ENCODE measurements at places on chromosomes 12 and 14. TPM values are rescaled to one million over a fixed set of nuclear protein-coding genes. Genes with fewer than 3 reads are reported as not detected.

DNA sequence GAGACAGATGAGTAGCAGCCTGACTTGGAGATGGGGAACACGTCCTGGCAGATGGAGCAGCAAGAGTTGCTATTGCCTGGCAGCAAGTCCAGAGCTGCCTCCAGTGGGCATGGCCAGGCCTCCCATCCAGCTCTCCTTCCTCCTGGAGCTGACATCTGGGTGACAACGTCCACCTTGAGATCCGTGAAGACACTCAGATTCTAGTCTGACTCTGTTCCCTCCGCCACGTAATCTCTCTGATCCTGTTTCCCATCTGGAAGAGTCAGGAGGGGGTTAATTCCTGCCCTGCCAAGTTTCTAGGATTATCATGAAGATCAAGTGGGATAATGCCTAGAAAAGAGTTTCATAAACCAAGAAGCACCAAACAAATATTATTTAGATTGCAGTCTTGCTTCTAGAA, 65.3 kb upstream of the FAM181A start:
- DNase-seq = no peak

DNA sequence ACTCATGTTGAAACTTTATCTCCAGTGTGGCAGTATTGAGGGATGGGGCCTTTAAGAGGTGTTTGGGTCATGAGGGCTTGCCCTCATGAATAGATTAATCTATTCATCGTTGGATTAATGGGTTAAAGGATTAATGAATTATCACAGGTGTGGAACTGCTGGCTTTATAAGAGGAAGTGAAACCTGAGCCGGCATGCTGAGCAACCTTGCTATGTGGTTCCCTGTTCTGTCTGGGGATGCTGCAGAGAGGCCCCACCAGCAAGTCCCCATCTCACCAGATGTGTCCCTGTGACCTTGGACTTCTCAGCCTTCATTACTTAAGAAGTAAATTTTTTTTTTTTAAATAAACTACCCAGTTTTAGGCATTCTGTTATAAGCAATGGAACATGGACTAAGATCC, 109.6 kb downstream of the DYRK2 start:
- DNase-seq = no peak

GRCh38 chr14:70808416-70809224, 693 bp downstream of the MAP3K9 start:
- no peak for DNase-seq

DNA sequence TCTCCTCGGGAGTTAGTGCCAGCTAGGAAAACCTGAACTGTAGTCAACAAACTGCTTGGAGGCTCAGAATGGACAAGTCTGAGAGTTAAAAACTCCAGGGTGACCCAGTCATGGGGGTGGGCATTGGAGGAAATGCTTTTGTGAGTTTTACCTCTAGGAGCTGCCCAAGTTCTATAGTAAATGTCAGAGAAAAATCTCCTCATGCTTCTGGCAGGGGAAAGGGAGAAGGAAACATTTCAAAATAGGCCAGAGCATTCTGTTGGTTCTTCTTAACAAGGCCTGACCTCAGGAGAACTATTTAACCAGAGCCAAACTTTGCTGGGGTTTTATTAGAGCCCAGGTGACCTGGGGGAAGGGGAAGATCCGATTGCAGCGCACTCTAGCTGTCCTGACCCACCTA, 12.3 kb downstream of the NINJ2 start:
- DNase-seq = no peak

DNA sequence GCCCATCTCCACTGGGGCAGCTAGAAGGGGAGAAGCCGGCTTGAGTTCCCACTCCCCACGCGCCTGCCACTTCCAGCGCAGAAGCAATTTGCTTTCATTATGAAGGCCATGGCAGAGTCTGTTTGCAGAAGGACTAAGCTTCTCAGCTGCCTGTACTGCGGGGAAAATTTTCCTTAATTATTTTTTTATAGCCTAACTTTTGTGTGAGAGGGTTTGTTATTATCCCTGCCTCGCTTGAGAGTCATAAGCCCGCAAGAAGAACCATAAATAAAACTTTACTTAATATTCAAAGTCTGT, 56.0 kb upstream of the DLK1 start:
- no peak for DNase-seq

- no peak for DNase-seq
Measured at GRCh38 chr14:63578300-63578699, 35.1 kb upstream of the PPP2R5E start.

- DNase-seq = no peak
Measured at GRCh38 chr12:49678711-49679110, 28.5 kb downstream of the FMNL3 start.

DNA sequence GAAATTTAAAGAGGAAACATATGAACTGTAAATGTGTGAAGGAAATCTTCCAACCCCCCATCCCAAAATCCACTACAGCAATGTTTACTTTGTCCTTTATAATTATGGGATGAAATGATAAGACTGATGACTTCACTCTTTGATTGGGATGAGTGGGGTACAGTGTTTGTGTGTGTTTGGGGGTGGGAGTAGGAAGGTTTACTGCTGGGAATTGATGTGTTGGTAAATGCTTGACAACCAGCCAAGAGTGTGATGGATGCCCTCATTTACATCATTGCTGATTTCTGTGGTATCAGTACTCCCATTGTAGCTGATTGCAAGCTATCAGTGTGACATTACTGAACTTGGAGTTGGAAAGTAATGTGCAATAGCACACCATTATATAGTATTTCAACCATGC, 90.9 kb downstream of the KCNMB4 start:
- no peak for DNase-seq

DNA sequence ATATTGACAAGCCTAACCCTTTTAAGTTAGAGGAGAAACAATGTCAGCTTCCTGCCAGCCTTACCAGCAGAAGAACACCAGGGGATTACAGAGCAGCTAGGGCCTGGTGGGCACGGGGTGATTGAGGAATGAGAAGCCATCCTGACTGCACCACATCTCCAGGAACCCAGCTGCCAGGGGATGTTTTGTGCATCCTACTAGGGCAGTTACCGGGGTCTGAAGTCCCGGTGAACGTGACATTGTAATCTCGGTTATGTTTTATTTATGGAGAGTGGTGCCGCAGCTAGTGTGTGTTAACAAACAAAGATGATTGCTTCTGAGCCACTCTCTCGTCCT, 115.9 kb downstream of the BCL11B start:
- no peak for DNase-seq

DNA sequence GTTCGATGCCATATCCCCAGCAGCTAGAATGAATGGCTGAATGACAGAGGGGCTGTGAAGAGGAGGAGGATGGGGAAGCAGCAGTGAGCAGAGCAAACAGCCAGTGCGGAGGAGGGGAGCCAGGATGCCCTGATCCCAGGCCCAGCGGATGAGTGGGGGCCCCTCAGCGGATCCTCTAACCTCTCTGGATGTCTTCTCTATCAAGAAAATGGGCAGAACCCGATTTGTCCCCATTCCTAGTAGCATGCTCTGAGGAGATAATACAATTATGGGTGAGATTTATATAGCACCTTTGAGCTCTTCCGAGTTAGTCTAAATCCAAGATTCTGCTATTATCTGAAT, 30.0 kb upstream of the RPLP0 start:
- no peak for DNase-seq

DNA sequence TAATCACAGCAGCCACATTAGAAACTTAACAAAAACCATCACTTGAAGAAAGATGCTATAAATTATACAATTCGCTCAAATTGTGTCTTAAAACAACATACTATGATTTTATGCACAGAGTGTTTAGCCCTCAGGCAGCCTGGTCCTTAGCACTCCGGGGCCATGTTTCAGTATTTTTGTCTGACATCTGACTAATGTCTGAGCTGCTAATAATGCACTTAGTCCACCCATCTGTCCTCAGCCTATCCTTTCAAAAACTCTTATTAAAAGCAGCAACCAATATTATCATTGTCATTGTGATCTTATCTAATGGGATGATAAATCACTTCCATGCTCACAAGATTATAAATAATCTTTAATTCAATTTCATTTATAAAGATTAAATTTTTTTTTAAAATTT, 602.7 kb upstream of the FOXG1 start:
- DNase-seq = no peak

- no peak for DNase-seq
Measured at GRCh38 chr14:98731286-98731685, 540.7 kb downstream of the BCL11B start.

DNA sequence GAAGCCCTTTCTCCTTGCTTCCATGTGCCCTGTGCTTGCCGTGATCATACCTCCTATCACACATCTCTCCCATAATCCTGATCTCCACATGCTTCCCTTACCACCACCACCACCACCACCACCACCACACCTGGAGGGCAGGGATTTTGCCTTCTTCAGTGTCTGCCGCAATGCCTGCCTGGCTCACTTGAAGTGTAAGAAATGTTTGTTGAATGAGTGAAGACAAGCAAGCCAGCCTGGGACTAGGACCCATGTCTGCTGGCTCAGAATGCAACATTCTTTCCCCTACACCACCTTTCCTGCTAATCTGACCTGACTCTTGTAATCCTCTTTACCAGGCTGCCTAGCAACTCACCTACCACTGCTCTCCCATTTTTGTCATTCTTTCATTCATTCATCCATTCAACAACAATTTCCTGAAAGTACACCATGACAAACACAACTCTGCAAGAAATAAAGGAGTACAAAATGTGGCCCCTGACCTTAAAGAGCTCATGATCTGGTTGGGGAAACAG, 3.5 kb upstream of the NID2 start:
- DNase-seq = no peak

- no peak for DNase-seq
Measured at GRCh38 chr12:5557906-5558305, 126.0 kb downstream of the NTF3 start.

- no peak for DNase-seq
Measured at GRCh38 chr12:25591144-25591543, 38.1 kb upstream of the LMNTD1 start.

DNA sequence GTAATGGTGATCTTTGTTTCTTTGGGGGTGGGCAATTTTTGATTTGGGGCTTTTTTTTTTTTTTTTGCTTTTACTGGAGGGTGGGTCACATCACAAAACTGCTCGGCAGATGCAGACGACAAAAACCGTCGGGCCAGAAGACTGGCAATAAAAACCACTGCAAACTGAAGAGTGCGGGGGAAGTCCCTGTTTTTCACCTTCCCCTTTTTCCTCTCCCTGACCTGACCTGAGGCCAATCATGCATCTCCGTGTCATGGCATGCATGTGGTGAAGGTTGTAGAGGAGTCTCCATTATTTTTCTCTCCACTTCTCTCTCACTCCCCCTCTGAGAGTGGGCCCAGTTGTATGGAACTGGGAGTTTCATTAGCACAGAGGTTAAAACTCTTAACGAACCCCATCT, 57.5 kb downstream of the AP5M1 start:
- DNase-seq = no peak

The RPL10L gene
- total RNA-seq = not detected

The EIF2S3B gene
- 1.4 TPM for total RNA-seq

The ENDOU gene
- total RNA-seq = not detected

The SP1 gene
- 27.4 TPM for total RNA-seq

The PKP2 gene
- 13.8 TPM for total RNA-seq

The DACT1 gene
- total RNA-seq = 0.40 TPM

All from pulmonary artery endothelial cell (primary cell).